ENCODE measurements at places on chromosomes 4 and X.

DNA sequence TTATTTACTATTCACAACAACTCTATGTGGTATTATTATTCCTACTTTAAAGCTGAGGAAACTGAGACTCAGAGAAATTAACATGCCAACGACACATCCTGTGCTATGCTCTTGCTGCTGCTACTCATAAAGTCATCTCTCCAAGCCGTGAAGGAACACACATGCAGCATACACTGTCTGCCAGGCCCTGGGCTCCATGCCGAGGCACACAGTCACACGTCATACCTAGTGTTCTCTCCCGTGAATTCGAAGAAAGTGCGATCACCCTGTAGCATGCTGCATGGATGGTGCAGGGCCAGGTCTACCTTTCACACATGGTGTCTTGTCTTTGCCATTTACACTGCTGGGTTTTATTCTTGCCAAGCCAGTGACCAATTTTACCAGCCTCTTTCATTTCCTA lies 34.1 kb downstream of the TBC1D1 start:
- DNase-seq = no peak

GRCh38 chrX:84240848-84241565 lies 53.0 kb upstream of the RPS6KA6 start:
- DNase-seq = no peak

DNA sequence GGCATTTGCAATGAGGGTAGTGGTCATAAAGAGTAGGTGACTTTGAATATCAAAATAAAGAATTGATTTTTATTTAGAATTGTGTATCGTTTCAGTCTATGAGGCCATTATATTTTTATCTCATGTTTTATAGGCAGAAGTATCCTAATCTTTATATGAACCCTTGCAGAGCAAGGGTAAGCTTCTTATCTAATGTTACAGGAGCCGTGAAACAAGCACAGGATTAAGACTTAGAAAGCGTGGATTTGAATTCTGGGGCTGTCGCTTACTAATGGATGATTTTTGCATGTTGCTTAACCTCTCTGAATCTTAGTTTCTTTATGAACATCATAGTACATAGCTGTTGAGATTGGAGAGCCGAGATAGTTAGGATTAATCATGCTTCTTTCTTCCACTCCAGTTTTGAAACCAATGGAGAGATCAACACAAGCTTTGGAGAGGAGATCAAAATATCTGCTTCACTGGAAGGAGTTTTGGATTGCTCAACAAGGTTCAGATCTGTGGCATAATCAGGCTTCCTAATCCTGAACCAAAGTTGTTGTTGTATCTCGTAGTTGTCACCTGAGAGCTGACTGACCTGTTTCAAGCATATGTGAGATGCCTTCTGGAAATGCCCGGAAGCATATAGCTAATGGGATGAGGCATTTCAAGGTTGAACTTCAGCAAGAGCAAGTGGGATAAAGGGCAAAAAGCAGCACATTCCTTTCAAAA lies 166.9 kb upstream of the GK2 start:
- DNase-seq = no peak

DNA sequence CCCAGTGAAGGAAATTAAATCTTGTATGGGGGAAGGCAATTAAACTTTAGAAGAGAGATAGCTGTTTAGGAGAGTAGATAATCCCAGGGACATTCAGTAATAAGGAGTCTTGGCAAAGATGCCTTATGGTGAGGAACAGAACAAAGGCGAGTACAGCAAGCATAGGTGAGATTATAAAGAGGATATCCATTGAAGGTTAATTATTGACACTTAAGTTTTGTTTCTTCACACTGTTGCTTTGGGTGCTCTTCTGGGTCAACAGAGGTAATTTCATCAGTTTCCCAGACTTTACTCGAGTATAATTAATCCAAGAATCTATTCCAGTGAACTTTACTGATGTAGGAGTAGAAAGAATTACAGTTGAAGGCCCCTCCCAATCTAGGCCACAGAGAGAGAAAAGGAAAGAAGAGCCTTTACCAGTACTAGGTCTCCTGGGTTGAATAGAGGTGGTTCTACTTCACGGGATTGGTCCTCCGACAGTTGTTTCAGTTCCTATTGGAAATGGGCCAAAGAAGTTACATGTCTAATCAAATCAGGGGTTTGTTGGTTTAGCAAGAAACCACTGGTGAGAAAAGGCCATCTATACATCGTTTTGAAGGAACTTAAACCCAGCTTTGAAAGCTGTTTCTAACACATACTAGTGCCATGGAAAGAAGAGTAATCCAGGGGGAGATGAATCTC lies 27.2 kb downstream of the EPGN start:
- no peak for DNase-seq

DNA sequence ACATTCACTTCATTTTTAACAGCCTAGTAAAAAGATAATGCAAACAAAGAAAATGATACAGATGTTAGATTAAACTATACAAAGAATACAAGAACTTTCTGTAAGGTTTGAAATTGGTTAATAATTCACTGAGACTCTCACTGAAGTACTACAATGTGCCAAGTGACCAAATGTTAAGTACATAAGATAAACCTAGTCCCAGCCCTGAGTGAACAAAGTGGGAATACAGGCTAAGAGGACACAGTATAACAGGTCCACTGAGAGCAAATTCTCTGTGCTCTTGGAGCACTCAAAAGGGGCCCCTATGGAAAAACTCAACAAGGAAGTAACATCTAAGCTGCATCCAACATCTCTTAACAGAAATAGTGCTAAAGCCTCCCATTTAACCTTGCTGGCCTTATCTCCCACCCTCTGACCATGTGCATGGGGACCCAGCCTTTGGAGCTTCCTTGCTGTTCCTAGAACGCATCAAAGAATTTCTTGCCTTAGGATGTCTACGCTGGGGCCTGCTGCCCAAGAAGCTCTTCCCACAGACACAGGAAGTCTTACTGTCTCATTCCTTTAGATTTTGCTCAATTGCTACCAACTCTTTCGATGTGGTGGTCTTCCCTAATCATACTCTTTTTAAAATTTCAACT lies 113.4 kb downstream of the ZAR1 start:
- DNase-seq = no peak

GRCh38 chr4:173403051-173403450 lies 4.1 kb upstream of the SCRG1 start:
- no peak for DNase-seq

DNA sequence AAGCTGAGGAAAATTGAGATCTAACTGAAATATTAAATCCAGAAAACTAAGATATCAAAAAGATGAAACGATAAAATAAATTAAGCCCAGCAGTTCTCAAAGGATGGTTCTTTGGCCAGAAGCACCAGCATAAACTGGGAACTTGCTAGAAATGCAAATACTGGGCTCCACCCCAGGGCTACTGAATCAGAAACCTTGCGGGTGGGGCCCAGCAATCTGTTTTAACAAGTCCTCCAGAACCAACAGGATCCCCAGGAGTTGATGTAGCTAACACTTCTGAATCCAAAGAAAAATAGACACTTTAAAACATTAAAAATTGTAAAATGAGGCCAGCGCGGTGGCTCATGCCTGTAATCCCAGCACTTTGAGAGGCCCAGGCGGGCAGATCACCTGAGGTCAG lies 14.1 kb upstream of the TMEM154 start:
- DNase-seq = no peak

DNA sequence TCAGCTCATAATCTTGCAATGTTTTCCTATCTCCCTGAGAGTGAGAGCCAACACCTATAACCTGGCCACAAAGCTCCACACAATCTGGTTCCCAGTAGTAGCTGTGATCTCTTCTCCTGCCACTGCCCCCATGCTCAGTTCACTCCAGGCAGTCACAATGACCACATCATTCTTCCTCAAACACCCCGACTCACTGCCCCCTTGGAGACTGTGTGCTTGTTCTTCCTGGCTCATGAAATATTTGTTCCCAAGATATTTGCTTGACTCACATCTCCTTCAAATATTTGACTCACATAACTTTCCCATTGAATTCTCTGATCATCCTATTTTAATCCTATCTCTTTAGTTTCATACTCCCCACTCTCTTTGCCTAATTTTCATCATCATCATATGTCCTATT lies 173.7 kb downstream of the AREG start:
- no peak for DNase-seq

- no peak for DNase-seq
Observed at GRCh38 chr4:100189820-100190642, at the start of gene DDIT4L. TSS of gene DDIT4L (minus strand) at chr4:100190468. CDS start at chr4:100189983, 485 bp downstream.

DNA sequence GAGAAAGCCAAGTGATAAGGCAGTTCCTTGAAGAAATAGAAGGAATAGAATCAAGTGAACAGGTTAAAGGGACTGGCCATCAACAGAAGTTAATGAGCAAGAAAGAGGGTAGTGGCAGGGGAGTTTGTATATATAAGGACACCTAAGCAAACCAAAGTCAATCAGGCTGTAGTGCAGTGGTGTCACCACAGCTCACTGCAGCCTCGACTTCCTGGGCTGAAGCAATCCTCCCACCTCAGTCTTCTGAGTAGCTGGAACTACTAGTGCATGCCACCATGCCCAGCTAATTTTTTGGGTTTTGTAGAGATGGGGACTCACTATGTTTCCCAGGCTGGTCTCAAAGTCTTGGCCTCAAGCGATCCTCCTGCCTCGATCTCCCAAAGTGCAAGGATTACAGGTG lies 15.9 kb downstream of the ACOT9 start:
- no peak for DNase-seq

- DNase-seq = no peak
Observed at GRCh38 chr4:174989791-174990190, 71.6 kb downstream of the ADAM29 start.

Data from DND-41 (cell line).